Trophoblast cell (in vitro differentiated cells and primary cell): ENCODE measurements at places on chromosomes 6 and 20.

GRCh38 chr6:148493424-148493823 lies 150.8 kb downstream of the SASH1 start:
- DNase-seq: no peak

- peak; percentile 79 for DNase-seq
These were observed 7.4 kb upstream of the BPIFA3 start for GRCh38 chr20:33209789-33210188.

GRCh38 chr6:79584332-79584731 lies 46.8 kb upstream of the SH3BGRL2 start:
- no peak for DNase-seq

GRCh38 chr20:42639140-42639539 lies 550.6 kb downstream of the PTPRT start:
- DNase-seq: no peak

- no peak for DNase-seq
These were observed 562.1 kb downstream of the PRKN start for GRCh38 chr6:162165479-162165878.

DNA sequence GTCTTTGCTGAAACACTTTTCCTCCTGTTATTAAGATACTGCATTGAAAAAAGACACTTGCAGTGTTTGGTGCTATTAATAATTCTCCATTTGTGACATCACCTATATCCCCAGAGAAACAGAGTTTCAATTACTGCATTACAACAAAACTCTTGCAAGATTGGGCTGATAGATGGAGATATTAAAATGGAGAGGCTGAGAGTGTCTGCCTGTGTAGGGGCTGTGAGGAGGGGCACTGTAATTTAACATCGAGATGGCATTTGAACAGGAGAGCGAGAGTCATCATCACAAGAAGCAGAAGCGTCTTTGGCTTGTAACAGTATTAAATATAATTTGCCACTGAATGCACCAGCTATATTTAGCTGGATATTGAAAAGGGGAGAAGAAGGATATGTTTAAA lies 316.5 kb downstream of the CDH26 start:
- DNase-seq: no peak
